ENCODE measurements at places on chromosomes 2 and 18.

DNA sequence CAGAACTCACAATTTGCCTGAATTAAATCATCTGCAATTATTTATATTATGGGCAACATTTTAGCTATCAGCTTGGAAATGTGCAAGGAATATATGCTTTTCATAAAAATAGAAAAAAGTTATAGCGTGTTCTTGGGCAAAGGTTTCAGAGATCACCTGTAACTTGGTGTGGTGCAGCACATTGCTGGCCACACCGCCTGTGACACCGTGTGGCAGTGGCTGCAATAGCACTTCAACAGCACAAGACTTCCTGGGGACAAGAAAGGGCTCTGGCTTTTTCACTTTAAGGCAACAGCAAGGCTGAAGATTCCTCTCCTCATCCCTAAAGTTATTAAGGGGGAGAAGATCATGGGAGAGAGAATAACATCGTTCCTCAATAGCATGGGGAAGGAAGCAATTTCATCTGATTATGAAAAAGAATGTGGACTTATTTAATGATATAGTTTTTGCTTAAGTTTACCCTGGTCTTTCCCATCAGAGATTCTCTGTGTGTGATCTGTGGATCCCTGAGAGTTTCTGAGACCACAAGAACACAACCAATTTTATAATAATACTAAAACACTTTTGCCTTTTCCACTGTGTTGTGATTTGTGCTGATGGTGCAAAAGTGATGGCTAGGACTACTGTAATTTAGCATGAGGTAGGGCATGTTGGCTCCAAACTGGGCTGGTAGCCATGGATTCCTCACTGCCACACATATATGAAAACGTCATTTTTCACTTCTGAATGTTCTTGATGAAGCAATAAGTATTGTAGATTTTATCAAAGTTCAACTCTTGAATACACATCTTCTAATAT, 15.0 kb upstream of the SERPINB3 start:
- DNase-seq = peak; percentile 71

GRCh38 chr2:63853527-63854310, 12.0 kb downstream of the UGP2 start:
- DNase-seq = no peak

- peak; percentile 64 for DNase-seq
Observed at GRCh38 chr2:174577967-174578589, 19.5 kb downstream of the WIPF1 start.

DNA sequence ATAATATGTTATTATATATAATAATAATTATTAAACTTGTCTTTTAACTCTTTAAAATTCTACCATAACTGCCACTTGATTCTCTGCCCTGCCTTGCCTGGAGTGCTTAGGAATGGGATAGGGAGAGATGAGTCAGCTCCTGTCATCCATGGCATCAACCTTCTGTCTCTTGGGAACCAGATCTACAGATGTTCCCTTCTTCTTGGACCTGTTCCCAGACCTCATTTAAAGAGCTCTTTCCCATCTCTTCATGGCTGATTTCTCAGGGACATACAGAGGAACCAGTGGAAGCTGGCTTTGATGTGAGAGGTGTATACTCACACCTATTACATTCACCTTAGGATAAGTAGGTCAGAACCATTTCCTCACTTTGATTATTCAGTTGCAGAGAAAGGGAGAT, 155.3 kb upstream of the MYO3B start:
- DNase-seq = peak; percentile 68

DNA sequence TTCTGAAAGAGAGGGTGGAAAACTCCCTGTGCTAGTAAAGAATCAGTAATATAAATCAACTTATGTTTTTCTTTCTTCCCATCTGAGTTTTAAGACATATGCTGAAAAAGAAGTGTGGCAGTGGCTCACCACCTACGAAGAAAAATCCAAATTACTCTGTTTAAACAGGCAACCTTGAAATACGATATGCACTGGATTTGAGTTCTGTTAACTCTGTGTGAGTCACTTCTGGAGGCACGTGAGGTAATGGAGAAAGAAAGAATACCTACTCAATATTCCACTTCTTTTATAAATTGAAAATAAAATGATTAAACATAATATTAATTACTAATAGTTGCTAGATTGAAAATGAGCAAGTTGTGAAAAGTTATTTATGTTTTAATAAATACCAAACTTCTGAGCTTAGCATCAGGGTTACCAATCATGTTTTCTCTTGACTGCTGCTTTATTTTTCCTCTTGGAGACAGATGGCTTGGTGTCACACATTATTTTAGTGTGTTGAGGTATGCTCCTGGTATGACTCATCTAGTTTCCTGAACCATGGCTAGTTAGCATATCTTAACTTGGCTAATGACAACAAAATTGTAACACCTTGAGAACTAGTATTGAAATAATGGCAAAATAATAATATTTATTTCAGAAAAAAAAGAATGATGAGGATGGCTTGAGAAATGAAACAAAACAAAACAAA, 1705.5 kb upstream of the PIK3C3 start:
- no peak for DNase-seq

DNA sequence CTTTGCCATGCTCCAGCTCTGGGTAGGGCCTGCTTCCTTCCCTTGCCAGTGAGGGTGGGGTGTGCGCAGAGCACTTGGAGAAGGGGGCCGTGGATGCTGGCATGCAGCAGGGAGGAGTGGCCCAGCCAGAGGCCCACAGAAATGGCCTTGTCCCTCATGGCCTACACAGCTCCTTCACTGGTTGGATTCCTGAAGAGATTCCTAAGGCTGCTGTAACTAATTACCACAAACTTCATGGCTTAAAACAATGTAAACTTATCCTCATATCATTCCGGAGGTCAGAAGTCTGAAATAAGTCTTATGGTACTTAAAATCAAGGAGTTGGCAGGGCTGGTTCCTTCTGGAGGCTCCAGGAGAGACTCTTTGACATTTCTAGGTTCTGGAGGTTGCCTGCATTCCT, 195.2 kb downstream of the GLI2 start:
- DNase-seq = no peak

GRCh38 chr2:237682856-237683670, 55.7 kb downstream of the LRRFIP1 start:
- no peak for DNase-seq

GRCh38 chr2:24352664-24353063, 7.7 kb downstream of the ITSN2 start:
- no peak for DNase-seq

- no peak for DNase-seq
Observed at GRCh38 chr2:86038291-86039081, 67.2 kb downstream of the POLR1A start.

DNA sequence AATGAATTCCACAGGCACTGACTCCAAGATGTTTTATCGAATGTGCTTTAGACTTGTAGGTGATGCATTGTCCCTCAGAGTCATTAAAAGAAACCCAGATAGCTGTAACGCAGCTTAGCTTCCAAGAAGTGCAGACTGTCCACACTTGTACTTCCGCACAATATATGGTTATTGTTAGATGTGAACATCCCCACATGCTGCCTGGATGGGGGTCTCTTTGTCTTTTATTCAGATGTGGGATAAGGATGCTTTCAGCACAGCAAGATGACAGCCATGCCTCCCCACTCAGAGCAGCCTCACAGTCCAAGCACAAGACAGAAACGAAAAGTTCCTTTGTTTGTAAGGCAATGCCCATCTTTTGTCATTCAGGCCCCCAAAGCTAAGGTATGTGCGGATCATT, 416.6 kb downstream of the HRH4 start:
- no peak for DNase-seq

DNA sequence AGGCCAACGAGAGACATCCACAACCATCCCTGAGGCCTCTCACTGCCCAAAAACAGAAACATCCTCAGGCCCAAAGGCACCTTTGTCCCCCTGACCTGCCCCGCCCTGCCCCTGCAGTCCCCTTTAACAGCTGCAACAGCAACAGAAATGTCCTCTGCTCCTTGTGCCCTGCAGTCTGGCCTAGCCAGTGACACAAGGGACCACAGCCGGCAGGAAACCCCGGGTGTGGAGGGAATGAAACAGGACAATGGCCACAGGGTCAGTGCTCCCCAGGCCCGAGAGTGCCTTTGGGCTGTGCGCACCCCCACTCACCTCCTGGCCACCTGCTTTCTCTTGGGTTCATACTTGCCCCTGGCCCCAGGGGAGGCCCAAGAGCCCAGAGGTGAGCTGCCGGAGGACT, 35.6 kb downstream of the SNED1 start:
- DNase-seq = no peak

DNA sequence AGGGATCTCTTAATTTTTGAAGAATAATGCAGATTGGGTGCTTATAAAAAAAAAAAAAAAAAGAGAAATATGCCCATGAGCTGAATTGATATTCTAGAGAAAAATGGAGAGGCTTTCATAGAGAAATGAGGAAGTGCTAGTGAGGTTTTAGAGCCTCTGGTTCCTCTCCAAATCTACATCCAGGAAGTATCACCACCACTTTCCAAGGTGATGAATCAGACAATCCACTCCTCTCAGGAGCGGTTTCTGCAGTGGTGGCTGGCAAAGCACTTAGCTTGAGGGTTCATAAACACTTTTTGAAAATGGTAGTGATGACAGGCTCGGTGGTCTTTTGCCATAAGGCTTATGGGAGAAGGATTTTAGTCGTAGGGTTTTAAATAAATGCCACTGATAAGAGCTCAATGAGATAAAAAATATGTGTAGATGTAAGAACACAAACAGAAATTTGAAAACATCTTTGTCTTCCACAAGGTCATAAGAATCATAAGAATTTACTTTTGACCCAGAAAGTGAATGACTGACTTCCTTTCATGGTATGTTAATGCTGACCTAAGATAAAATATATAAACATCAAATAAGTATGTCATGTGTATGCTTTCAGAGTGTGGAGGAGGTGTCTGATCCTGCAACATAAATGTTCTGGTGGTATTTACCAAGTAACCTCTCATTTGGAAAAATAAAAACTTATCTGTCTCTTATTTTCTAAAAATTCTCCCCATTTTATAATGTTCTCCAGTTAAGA, 42.1 kb upstream of the DSG1 start:
- DNase-seq = peak; percentile 30

GRCh38 chr2:240878341-240878936, 9.8 kb downstream of the AGXT start:
- no peak for DNase-seq

DNA sequence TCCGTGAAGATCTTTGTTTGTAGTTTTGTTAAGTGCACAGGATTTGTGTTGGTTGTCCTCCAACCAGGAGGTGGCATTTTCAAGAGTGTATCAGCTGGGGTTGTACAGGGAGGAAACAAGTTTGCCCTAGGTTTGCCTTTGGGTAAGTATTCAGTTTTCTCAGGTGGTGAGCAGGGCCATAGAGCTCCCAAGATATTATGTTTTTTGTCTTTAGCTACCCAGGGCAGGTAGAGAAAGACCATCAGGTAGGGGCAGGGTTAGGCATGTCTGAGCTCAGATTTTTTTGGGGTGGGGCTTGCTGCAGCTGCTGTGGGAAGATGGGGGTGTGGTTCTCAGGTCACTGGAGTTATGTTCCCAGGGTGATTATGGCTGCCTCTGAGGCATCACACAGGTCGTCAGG, 191.6 kb downstream of the DCDC2C start:
- DNase-seq = no peak

DNA sequence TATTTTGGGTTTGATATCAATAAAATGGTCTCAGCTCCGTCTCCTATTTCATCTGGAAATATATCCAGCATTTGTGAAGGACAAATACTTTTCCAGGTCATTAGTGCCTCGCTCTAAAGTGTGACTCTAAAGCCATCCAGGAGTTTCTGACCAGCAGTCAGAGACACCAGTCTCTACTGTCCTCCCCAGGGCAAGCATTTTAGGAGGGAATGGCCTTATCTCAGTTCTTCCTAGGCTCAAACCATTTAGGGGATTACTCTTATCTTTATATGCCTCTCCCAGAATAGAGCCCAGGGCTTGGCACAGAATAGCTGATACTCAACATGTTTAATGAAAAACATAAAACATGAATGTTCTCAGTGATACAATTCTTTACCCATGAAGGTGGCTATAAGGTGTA, 187.6 kb downstream of the NAPG start:
- DNase-seq = no peak

GRCh38 chr2:104897515-104898184, 43.7 kb downstream of the POU3F3 start:
- DNase-seq = peak; percentile 27

DNA sequence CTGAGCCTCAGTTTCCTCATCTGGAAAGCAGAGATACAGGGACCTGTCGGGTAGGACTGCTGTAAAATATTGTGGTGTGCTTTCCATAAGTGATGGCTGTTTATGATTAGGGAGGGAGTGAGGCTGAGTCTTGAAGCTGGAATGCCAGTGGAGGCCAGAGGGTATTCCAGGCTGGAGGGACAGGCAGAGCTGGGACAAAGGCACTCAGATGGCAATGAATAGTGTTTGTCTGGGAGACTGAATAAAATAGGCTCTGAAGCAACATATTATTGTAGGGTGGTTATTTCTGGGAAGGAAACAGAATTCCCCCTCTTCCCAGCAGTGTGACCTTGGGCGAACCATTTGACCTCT, 120.7 kb downstream of the INHBB start:
- no peak for DNase-seq

- peak; percentile 86 for DNase-seq
Observed at GRCh38 chr2:146764301-146764700, 1080.5 kb upstream of the ACVR2A start.

- no peak for DNase-seq
Observed at GRCh38 chr2:8494151-8494550, 187.7 kb upstream of the ID2 start.

GRCh38 chr2:219916726-219917440, 289.5 kb downstream of the SLC4A3 start:
- DNase-seq = no peak

GRCh38 chr2:19062370-19062769, 296.1 kb downstream of the OSR1 start:
- no peak for DNase-seq

- peak; percentile 94 for DNase-seq
Observed at GRCh38 chr18:54767098-54767497, 61.2 kb upstream of the RAB27B start.

DNA sequence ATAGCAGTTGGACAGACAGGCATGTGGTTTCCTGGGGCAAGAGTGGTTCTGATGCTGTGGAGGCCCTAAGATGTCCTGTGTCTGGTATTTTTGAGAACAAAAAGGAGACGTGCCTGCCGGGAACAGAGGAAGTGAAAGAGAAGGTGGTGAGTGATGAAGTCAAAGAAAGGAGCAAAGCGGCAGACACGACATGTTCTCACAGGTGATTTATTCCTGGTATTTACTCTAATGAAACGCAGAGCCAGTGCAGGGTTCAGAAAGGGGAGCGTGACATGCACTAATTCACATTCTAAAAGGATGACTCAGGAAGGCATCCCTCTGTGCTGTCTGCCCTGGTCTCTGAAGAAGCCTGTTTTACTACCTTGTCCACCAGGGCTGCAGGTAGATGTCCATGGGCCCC, 211.0 kb downstream of the KCNE4 start:
- DNase-seq = peak; percentile 68

DNA sequence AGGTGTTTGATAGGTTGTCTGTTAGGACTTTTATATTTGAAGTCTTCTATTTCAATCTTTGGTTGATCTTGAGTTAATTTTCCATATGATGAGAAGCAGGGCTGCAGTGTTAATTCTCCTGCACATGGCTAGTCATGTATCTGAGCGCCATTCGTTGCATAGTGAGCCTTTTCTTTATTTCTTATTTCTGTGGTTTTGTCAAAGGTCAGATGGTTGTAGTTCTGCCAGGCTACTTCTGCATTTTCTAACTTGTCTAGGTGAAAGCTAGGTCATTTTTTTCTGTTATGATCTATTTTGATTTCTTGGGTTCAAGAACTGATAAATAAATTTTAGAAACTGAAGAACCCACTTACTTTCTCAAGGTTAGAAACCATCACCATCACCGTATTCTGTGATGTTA, 56.7 kb downstream of the CCDC74A start:
- no peak for DNase-seq

GRCh38 chr2:51953931-51954330, 922.0 kb upstream of the NRXN1 start:
- DNase-seq = no peak

All from PC-3 (cell line).